ENCODE measurements at places on chromosomes 6 and 20.

- DNase-seq: no peak
These were observed 84.6 kb downstream of the ANKS1A start for GRCh38 chr6:34973547-34974248.

DNA sequence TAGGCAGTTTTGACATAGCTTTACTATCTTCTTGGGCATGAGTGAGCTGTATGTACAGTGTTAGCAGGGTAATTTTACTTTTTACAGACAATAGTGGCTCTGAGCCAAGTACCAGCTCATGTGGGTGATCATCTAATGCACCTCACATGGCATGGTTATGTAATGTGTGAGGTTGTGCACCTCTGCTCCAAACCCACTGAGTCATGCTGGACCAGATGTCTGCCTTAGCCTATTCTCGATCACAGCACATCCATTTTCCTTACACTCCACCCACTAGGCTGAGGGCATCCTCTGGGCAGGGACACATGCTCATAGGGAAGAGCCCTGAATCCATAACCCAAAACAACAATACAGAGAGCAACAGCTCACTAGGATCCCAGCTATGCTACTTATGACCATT is 71.6 kb upstream of the FBXL4 start:
- DNase-seq: no peak

DNA sequence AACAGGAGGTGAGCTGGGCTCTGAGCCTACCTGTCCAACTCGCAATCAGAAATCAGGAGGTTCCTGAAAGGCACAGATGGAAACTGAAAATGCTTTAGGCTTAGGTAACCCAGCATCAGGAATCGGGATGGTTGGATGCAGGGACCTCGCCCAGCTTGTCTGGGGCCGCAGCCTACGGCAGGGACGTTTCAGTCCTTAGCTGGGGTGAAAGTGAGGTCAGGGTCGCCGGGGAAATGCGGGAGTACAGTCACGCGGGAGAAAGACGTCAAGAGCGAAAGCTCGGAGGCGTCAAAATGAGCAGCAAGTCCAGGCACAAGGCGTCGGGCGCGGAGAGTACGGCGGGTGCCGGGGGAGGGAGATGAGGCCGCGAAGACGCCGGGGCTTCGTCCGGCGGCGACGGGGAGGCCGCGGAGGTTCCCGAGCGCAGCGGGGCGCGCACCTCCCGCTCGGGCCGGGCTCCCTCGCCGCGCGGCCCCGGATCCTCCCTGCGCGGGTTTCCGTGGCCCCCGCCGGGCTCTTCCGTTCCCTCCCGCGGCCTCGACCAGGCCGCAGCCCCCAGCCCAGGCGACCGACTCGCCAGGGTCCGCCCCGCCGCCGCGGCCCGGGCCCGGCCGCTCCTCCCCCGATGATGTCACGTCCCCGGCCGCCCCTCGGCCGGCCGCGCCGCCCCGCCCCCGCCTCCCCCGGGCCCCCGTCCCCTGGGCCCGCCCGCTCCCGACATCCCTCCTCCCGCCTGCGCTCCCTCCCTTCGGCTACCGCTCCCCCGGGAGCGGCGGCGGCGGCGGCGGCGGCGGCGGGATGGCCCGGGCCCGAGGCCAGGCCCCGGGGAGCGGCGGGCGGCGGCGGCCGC is at the start of gene EBF4:
Gene EBF4, plus strand, starts transcription at position 745 of the 850 bp plus-strand sequence. CDS start 866 bp downstream, outside the sequence.
- DNase-seq: no peak

DNA sequence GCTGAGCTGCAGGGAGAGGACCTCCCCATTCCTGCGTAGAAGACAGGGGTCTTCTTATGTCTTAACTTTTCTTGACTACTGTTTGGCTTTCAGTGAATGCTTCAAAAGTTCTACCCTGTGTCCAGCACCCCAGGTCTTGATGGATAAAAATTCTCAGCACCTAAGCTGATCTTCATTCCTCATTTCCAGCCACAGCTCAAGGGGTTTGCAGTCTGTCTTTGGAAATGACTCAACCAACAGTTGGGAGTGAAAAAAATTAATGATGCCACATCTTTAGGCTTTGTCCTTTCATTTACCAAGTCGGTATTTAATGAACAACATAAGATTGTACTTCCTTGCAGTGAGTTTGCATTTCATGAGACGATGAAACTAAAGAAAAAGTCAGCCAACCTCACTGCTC is 40.3 kb downstream of the PRDM1 start:
- DNase-seq: no peak

- DNase-seq: no peak
These were observed 15.5 kb upstream of the MYL9 start for GRCh38 chr20:36525620-36526365.

GRCh38 chr6:157173776-157174175 is 149.5 kb downstream of the TMEM242 start:
- DNase-seq: no peak

GRCh38 chr6:113809826-113810225 is 47.3 kb upstream of the MARCKS start:
- DNase-seq: no peak

DNA sequence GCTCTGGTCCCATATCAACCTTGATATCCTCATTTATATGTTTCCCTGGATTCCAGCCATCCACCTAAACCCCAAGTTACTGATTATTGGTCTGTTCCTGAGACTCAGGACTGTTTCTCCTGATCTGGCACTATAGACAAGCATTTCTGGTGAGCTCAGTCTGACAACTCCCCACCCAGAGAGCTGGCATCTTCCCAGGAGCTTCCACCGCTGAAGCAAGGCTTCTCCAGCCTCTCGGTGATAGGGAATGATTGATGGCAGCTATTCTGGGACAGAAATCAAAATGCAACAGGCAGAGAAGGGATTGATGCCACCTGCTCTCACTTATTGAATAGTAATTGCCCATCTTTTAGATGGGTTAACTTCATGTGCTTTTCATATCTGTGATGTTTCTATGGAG is 169.7 kb upstream of the GGTLC1 start:
- DNase-seq: no peak

DNA sequence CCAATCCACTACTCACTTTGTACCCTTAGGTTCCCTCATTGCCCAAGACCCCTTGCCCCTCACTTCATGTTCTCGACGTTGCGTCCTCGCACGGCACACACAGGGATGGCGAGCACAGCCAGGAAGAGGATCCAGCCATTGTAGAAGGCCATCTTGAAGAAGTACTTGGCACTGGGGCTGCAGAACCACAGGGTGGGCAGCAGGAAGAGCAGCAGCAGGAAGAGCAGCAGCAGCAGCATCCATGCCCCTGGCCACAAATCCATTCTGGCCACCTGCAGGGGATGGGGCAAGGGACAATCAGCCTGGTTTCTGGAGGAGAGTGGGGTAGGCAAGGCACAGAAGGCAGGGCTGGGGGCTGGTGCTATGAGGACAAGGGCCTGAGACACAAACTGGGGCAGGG is 4.7 kb downstream of the AGPAT1 start:
- no peak for DNase-seq

DNA sequence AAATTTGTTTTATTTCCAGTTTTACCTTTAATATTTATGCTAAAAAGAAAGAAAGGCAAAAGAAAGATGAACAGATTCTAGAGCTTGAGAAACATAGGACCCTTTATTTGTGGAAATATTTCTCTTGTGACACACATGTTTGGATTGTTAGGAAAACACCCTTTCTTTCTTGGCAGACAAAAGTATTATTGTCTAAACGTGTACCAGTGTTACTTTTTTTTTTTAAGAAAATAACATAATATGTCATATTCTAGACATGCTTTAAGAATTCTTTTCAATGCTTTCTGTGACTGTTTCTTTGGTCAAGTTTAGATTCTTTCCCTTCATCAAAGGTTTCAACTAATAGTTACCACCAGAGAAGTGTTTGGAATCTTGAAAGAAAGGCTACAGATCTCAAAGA is 183.4 kb upstream of the CNR1 start:
- DNase-seq: no peak

DNA sequence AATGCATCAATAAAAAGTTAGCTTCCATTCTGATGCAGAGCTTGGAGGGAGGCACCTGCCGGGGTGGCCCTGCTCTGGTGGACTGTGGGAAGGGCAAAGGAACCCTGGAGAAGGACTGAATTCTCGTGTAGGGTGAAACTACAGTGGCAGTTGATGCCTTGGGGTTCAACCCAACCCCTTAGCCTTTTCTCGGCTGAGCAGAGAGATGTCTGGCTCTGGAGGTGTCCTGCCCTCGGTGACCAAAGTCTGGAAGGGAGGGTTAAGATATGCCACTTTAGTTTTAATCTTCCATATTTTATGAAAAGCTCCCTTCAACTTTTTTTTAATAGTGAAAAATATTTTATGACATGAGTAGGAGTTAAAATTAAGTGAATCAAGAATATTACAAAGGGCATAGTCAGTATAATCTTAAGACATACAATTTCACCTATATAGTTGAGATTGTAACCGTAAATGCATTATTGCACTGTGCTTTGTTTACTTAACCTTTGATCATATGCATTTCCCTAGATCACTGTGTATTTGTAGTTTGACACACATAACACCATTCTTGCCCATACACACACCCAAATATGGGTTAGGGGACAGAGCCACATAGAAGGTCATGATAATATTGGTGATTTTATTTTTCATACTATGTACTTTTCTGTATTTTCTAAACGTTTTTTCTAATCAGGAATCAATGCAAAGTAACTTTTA is 179.6 kb downstream of the MCHR2 start:
- DNase-seq: no peak

- no peak for DNase-seq
These were observed 93.9 kb downstream of the PRND start for GRCh38 chr20:4815628-4816027.

- DNase-seq: no peak
These were observed 10.3 kb downstream of the SCRT2 start for GRCh38 chr20:665276-665675.

DNA sequence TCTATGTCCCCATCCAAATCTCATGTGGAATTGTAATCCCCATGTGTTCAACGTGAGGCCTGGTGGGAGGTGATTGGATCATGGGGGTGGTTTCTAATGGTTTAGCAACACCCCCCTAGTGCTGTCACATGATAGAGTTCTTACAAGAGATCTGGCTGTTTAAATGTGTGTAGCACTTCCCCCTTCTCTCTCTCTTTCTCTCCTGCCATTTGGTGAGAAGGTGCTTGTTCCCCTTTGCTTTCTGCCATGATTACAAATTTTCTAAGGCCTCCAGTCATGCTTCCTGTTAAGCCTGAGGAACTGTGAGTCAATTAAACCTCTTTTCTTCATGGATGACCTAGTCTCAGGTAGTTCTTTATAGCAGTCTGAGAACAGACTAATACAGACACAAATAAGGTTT is 165.4 kb downstream of the OGFRL1 start:
- DNase-seq: no peak

DNA sequence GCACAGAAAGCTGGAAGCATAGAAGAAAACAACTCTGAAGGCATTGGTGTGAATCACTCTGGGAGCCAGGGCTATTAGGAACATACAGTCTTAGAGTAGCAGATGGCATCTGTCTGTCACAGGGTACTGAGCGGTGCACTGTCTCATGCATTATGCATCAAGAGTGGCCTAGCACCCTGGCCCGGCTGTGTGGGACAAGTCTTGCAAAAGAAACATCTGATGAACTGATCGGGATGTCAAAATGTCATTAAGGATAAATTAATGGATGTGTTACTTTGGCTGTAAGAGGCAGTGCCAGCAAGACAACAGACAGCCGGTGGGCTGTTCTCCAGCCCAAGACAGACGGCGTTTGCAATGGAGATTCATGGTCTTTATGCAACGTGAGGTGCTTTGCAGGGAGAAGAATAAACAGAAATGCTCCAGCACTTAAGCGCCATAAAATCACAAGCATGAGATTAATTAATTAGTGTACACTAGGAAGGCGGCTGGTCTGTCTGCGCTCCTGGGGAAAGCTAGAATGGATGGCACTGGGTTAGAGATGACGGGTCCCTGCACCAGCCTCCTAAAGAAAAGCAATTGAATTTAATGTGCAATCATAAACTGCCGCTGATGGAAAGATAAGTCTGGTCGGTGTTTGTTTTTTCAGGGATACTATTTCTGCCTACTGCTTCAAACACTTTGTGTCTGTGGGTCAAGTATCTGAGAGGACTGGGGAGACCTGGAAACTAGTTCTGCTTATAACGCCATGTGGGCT is 600.6 kb upstream of the CHD6 start:
- DNase-seq: no peak
